ENCODE measurements at places on chromosomes 12 and 14. TPM values are rescaled to one million over a fixed set of nuclear protein-coding genes. Genes with fewer than 3 reads are reported as not detected.

ART4 gene
- polyA plus RNA-seq, result not detected

CLEC2A gene
- not detected for polyA plus RNA-seq

TAS2R20 gene
- 1.9 TPM for polyA plus RNA-seq

AVPR1A gene
- polyA plus RNA-seq, result 0.06 TPM

AKAP3 gene
- polyA plus RNA-seq, result 1.6 TPM

CDH24 gene
- 37.0 TPM for polyA plus RNA-seq

ASCL1 gene
- polyA plus RNA-seq, result 5.0 TPM

PTCSC3 gene
- not detected for polyA plus RNA-seq

ZNF140 gene
- 60.5 TPM for polyA plus RNA-seq

APOLD1 gene
- polyA plus RNA-seq, result 0.38 TPM
